ENCODE measurements at places on chromosomes 7 and 10.

- DNase-seq: no peak
Observed at GRCh38 chr7:106774768-106775551, 90.1 kb upstream of the PIK3CG start.

DNA sequence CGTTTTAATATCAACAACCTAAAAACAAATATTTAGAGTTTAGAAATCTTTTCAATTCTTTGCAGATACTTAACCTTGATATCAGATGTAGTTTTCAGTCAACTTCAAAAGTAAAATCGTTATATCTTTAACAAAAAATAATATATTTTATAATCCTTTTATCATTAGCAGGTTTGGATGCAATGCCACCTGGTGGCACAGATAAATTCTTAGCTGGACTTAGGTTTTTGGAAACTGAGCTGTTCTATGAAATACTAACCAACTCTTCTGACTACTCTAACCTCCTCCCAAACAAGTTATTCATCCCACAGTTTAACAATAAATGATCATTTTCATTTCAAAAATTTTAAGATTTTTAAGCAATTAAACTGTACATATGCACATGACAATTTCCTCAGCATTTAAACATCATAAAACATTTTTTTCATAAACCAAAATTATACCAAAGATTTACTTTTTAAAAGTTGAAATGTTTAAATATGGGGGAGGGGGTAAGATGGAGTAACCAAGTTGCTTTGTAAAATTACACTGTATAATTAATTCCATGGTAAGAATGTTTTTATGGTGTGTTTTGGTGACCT lies 56.9 kb downstream of the HIBADH start:
- no peak for DNase-seq

GRCh38 chr7:111012799-111013675 lies 77.9 kb upstream of the LRRN3 start:
- DNase-seq: peak; percentile 14

DNA sequence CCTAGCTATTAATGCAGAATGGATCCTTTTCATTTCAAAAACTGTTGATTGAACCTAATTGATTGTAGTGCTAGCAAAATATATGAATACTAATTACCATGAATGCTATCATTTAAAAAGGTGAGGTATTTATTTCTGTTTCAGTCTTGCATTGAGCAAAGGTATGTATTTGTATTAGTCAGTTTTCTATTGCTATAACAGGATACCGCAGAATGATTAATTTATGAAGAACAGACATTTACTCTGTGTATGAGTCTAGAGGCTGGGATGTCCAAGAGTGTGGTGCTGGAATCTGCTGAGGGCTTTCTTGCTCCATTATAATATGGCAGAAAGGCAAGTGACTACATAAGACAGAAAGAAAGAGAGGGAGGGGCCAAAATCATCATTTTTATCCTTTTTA lies 199.2 kb downstream of the KIF20B start:
- no peak for DNase-seq

DNA sequence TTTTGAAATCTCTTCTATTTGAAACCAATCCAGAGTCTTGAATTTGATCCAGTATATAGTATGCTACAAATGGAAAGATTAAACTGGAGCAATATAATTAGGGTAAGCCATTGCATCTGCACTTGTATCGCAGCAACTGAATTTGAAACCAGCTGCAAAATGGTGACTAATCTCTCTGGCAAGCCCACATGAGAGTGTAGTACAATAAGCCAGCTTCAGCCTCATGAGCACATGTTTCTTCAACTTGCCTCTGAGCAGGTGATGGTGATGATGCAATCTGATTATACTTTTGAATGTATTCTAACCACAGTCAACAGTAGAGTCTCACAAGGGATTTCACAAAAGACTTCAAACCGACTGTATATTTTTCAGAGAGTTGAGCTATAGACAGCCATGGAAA lies 829 bp upstream of the RPA3 start:
- no peak for DNase-seq

DNA sequence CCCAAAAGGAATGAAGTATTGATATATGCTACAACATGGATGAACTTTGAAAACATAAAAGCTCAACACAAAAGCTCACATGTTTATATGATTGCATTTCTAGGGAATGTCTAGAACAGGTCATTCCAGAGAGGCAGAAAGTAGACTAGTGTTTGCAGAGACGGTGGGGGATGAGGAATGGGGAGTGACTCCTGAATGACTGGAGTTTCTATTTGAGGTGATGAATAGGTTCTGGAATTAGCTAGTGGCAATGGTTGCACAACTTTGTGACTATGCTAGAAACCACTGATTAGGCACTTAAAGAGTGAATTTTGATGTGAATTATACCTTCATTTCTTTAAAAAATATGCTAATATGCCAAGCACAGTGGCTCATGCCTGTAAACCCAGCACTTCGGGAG lies 6.9 kb downstream of the KPNA7 start:
- no peak for DNase-seq

DNA sequence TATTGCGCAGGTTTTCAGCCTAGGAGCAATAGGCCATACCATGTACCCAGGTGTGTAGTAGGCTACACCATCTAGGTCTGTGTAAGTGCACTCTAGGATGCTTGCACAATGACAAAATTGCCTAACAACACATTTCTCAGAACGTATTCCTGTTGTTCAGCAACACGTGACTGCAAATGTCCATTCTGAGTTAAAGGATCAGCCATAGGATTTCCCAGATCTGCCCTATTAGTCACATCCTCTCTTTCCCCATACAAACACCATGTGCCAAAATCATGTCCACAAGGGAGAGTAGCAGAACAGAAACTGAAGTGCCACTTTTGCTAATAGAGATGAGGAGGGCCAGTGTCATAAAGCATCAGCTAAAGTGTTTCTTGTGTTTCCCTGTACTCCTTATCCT lies 42.6 kb upstream of the AMPH start:
- no peak for DNase-seq

DNA sequence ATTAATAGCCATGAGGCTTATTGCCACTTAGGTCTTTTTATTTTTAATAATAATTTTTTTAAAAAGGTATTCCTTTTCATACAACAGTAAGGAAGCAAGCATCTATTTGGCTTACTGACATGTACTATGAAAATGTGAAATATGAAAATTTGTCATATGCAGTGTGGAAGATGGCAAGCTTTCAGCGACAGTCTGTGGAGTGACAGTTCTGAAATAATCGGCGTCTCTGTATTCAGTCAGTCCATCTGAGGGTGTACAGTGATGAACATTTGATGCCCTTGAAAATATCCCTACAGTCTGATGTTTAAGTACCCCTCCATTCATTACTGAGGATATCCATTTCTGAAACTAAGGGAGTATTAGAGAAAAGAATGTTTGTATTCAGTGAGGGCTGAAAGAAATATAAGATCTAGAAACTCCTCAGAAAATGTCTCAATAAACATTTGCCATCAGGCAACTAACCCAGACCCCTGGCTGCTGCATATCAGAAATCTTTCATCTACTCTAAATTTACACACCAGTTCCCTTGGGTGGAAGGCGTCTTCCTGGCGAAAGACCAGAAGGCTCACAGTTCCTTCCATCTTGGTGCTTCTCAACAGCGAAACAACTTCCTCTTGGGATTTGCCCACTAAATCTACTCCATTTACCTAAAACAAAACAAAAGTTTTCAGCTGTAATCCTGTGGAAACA lies 440.6 kb downstream of the PARD3 start:
- no peak for DNase-seq

DNA sequence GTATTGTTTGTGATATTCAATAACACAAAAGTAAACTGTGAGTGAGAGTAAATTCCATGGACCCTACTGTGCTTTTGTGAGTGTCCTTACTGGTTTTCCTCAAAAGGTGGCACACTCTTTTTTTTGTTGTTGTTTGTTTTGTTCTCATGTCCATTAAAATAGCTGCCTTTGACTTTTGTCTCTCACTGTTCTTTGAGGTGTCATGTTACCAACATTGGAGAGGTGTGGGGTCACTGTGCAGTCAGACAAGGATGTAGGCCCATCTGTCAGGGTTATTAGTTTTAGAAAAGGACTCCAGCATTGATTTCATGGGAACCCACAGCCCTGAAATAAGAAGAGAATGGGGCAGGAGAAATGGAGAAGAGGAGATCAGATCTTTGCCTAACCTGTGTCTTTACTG lies 383.1 kb downstream of the SORCS3 start:
- no peak for DNase-seq

DNA sequence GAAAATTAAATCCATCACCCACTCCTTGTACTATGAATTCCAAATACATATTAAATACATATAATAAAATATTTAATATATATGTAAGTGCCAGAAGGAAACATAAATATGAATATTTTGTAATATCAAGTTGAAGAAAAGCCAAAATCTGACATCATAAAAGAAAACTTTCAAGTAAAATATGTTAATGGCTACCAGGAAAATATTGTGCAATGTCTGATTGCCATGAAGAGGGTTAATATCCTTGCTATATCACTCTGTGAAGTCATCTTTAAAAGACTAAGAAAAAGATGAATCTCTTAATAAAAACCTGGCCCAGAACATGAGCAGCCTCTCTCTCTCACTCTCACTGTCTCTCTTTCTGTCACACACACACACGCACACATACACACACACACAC lies 130.2 kb downstream of the EGFR start:
- DNase-seq: no peak

DNA sequence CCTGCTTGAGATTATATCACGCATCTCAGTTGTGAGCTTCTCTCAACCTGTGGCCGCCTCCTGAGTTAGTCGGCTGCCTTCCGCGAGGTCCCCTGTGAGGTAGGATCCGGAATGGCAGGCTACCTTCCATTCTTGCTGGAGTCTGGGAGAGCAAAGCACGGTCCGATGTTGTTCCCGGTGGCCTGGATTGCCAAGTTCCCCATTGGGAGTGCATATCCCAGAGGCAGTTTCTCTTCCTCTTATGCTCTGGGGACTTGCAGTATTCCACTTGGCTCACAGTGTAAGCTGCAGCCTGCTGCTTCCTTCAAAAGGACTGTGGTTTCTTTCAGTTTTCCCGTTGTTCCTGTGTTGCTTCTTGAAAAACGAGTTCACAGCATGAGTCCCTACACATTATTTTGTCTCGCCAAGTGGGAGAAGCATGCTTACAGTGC lies 225.4 kb upstream of the ZWINT start:
- DNase-seq: no peak

DNA sequence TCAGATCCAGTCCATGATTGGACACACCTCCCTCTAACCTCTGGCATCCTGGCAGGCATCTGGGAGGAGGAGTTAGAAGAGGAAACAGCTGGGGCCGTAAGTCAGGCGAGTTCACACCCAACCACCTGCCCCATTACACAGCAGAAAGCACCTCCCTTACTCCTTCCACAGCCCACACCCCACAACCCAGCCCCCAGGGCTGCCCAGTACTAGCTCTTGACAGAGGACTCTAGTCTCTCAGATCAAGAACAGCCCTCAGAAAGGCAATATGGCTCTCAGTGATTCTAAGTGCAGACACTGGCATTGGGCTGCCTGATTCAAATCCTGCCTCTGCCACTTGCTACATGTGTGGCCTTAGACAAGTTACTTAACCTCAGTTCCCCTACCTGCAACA lies 34.1 kb downstream of the KCNMA1 start:
- no peak for DNase-seq

- DNase-seq: no peak
Observed at GRCh38 chr10:31622978-31623377, 304.0 kb downstream of the ZEB1 start.

- DNase-seq: no peak
Observed at GRCh38 chr7:130387628-130388403, 7.5 kb downstream of the CPA1 start.
